ENCODE measurements at places on chromosomes 3 and 15.

GRCh38 chr3:57604971-57605370 is 7.8 kb upstream of the ARF4 start:
- no peak for DNase-seq

- DNase-seq: no peak
These were observed 363 bp downstream of the EMC3 start for GRCh38 chr3:9986230-9986725.

DNA sequence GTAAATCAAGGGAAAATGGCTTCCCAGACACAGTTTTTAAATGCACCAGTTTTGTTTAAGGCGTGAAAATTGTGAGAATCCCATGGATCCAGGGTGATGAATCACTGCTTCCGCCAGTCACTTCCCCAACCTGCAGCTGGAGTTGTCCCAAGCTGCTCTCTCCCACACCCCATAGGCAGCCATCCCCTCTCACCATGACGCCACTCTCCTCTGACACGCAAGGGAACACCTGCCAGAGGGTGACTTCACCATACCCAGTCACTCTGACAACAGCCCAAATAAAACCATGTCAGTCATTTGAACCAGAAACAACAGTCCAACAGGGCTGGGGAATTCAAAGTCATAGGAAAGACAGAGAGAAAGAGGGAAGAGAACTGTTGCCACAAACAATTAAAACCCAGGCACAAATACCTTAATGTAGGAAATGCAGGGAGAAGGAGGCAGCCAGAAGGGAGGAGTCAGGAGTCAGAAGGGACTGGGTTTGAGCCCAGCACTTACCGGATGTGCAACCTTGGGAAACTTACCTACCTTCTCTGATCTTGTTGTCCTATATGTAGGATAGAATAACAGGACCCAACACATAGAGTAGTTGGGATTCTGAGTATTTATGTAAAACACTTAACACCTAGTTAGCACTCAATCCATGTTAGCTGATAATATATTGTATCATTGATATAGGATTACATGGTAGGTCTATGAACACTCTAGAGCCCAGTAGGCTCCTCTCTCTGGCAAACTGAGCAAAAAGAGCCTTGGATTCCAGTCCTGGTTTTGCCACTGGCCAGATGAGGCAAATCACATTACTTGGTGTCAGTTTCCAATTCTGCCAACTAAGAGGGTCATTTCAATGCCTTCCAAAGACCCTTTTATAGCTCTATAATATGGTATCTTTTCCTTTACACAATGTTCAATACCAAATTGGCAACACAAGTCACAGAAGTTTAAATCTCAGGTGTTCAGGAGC is 326.3 kb upstream of the ICE2 start:
- no peak for DNase-seq

DNA sequence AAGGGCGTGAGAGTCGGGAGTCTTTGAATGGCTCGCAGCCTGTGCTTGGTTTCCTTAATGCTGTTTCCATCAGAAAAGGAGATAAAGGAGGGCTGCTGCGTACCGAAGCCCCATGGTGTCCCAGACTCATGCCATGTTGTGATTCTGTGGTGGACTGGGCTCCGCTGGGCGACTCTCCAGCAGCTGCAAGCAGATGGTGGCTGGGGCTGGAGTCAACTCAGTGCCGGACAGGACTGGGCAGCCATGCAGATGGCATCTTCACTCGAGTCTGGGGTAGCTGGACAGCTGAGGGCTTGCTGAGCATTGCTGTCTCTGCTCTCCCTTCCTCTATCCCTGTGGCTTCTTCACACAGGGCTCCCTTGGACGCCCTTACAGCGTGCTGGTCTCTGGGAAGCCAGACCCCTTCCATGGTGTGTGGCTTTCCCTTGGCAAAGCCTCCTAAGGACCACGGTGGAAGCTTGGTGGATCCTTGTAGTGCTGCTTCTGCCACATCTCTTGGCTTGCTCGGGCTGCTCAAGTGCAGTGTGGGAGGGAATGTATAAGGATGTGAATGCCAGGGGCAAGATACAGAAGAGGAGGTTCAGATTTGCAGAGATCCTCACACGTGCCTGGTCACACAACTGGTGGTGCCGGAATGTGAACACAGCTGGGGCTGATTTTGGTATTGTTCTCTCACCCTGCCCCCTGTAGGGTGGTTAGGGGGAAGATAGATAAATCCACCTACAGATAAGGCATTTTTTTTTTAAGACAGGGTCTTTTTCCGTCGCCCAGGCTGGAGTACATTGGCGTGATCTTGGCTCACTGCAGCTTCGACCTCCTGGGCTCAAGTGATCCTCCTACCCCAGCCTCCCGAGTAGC is 9.0 kb downstream of the NIPA1 start:
- no peak for DNase-seq
